Lung (tissue), 17 donors: ENCODE measurements at places on chromosomes 16 and 17. TPM values are rescaled to one million over a fixed set of nuclear protein-coding genes. Genes with fewer than 3 reads are reported as not detected.

- DNase-seq, result no peak
These were observed 55.5 kb upstream of the FAM20A start for GRCh38 chr17:68656666-68657065.

DNA sequence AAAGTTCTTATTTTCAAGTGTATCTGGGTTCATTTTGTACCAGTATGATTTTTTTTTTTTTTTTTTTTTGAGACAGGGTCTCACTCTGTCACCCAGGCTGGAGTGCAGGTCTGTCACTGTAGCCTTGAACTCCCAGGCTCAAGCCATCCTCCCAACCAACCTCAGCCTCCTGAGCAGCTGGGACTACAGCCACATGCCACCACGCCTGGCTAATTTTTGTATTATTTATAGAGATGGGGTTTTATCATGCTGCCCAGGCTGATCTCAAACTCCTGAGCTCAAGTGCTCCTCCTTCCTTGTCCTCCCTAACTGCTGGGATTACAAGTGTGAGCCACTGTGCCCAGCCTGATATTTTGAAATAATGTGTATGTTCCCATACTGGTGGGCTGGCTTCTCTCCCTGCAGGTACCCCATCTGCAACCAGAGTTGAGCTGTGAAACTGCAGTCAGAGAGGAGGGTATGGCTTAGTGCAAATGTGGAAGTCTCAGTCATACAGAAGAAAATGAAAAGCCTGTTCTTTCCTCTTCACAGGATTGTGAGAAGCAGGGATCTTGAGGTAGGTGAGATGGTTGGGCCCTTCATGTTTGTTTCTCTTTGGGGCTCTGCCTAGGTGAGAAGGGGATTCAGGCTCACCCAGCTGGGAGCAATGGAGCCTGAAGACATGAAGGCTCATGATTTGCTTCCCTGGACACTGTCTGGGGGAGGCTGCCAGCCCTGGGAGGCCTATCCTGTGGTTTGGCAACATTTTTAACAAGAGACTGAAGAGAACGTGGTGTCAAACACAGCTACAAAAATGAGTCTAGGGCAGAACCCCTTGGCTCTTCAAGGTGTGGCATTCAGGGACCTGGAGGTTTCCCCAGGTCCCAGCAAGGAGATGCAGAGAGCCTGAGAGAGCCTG is 41.3 kb upstream of the SIAH1 start:
- no peak for DNase-seq

DNA sequence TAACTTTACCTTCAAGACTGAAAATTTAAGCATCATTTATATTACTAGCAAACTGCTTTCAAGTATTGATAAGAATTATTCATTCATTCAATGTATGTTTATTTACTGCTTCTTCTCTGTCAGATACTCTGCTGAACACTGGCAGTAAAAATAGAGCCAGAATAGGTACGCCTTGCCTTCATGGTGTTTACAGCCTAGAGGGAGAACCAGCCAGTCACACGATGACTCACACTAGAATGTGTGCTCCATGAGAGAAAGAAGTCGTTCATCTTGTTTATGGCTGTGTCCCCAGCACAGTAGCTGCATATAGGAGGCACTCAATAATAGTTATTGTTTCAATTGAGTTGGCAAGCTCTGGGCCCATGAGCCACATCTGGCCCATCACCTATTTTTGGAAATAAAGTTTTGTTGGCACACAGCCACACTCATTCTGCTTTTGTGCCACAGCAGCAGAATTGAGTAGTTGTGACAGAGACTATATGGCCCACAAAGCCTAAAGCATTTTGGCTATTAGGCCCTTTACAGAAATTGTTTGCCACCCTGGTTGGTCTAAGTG is 84.2 kb downstream of the TMC6 start:
- no peak for DNase-seq

GRCh38 chr17:13940858-13941665 is 128.2 kb upstream of the COX10 start:
- no peak for DNase-seq

- DNase-seq, result no peak
These were observed 214.0 kb downstream of the NTN1 start for GRCh38 chr17:9235346-9235745.

DNA sequence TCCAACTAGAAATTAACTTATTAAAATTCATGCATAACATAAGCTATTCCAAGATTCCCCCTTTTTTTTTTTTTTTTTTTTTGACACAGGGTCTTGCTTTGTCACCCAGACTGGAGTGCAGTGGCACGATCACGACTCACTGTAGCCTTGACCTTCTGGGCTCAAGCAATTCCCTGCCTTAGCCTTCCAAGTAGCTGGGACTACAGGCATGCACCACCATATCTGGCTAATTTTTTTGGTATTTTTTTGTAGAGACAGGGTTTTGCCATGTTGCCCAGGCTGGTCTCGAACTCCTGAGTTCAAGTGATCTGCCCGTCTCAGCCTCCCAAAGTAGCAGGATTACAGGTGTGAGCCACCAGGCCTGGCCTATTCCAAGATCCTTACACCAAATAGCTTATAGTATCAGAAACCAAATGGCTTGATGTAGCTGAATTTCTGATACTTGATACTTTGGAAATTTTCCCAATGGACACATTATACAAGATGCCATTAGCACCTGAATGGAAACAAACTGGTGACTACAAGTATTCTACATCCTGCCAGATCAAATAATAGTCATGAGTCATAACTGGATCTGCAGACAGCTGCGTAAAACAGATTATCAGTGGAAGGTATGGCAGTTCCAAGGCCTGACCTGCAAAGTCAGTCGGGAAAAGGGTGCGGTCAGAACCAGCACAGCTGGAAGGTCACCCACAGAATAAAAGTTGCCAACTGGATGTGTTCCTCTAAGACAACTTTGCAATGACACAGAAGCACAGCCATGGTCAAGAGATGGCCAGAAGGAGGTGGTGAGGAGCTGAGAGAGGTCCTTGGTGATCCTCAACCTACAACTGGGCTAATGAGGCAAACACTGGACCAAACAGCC is 14.5 kb downstream of the TUBG1 start:
- no peak for DNase-seq

GRCh38 chr16:1784977-1785845 is 2.5 kb downstream of the NUBP2 start:
- DNase-seq, result peak; percentile 11

DNA sequence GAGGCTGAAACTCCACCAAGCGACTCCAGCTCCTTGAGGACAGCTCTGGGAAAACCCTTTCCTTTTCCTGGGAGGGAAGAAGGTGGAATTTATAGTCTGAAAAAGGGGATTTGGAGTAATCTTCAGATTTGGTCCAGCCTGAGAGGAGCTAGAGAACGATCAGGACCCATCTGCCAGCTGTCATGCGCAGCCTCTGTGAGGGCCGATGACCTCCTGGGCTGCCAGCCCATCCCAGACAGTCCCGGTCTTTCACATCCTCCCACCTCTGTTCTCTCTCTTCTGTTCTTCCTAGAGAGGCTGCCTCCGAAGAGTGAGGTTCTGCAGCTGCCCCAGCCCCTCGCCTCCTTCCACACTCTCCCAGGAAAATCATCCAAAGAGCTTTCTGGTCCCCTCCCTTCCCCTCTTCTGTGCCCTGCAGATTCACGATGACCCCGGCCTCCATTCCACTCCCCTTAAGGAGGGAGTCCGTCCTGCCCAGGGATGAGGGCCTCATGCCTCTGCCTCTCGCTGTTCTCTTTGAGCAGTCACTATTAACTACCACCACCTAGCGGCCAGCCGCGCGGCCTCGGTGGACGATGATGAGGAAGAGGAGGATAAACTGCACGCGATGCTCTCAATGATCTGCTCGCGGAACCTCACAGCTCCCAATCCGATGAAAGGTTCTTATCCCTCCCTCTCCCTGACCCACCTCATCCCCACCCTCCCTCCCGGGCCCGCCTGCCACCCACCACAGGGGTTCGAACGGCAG is 29.6 kb downstream of the SGSM2 start:
- no peak for DNase-seq

GRCh38 chr17:6084311-6085161 is 14.4 kb downstream of the WSCD1 start:
- DNase-seq, result no peak

DNA sequence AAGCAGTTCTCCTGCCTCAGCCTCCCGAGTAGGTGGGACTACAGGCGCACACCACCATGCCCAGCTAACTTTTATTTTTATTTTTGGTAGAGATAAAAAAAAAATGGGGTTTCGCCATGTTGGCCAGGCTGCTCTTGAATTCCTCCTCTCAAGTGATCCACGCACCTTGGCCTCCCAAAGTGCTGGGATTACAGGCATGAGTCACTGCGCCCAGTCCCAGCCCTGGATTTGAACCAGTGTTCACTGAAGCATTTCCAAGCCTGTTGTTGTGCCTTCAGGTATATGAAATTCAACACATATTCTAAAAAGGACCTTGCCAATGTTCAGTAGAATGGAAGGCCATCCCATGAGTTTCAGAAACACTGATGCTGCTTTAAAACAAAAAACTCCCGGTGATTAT is 165.3 kb downstream of the SLC39A11 start:
- no peak for DNase-seq

GRCh38 chr17:76504117-76504516 is 2.9 kb upstream of the RHBDF2 start:
- DNase-seq, result no peak

DNA sequence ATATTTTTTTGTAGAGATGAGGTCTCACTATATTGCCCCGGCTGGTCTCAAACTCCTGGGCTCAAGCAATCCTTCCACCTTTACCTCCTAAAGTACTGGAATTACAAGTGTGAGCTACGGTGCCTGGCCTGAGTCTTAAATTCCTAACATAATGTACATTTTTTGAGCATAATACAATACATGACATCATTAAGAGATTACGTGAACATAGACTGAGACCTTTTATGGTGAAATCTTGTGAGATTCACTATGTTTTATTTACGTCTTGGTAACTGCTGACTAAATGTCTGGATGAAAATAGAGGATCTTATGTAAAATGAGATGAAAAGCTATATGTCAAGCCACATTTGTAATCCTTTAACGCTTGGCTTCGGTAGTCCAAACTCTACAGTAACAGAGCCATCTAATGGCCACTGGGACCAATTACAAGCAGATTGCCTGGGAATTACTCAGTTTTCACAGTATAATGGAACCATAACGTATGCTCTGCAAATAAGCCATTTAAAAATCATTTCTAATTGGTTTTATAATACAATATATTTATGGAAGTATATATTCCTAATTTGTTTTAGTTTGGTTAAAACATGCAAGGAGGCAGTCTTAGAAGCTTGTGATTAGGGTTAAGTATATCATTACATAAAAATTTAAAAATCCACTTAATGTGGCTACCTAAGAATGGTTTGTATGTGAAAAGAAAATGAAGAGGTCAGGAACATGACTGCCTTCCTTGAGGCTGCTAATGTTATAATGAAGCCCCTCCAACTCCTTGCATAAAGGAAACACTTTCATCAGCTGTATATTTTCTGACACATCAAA is 8.1 kb upstream of the EFCAB13 start:
- peak; percentile 86 for DNase-seq

DNA sequence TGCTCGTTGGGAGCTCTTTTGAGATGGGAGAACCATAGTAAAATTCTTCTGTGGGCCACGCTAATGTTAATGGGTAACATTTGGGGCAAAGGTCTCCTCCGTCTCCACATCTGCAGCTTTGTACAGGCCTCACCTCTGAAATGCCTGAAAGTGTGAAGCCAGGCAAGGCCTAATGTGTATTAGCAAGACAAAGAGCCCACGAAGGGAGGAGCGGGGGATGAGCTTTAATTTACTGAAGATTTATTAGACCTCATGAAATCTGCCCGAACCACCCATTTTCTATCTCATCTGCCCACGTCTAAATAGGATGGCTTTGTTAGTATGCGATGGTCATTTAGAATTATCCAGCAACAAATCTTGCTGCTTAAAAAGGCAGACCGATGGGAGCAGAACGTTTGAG is 408.9 kb downstream of the PMP22 start:
- no peak for DNase-seq

- peak; percentile 10 for DNase-seq
These were observed 51.3 kb downstream of the PIMREG start for GRCh38 chr17:6495450-6496115.

DNA sequence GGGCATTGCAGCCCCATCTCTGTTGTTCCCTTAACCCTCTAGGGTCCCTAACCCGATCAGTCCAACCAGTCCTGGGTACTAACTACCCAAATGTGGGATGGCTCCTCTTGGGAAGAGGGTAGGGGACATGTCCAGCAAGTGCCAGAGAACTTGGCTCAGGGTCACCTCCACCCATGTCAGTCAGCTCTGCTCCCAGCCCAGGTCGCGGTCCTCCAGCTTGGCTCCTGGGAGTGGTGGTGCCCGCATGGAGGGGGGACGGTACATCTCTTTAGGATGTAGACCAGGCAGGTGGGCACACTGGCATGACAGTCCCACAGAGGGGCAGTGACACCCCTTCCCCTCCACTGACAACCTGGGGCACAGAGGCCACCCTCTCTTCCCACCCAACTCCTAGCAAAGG is 6.0 kb downstream of the TMUB2 start:
- no peak for DNase-seq

DNA sequence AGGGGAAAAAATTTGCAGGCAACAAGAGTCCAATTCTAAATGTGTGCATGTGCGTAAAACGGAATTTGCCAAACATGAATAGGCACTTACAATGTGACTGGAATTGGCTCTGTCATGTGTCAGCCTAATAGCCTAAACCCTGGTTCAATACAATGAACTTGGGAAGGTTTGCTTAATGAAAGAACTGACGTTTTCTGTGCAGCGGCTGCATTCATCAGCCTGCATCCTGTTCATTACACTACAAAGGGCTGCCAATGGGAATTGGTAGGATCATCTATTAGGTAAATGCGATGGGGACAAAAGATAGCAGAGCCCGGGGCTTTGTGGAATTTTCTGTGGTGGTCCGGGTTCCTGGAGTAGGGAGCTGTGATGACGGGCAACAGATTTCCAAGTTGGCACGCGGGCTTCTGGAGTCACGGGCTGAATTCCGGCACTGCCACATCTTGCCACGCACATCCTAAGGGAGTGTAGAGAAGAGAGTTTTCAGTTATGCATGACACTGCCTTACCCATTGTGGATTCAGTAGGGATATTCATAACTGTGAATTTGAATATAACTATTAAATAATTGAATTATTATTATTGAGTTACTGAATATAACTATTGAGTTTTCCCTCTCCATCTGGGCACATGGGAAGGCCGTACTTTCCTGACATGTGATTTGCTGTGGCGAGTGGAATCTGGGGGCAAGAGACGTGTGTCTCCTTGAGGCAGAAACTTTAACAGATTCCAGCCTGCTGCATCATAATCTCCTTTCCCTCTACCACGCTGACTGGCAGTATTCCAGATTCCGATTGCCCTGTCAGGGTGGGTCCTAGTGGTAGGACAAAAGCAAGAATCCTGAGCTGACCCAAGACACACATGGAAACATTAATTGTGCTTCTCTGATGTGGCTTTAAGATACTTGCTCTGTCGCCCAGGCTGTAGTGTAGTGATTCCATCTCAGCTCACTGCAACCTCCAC is 565.6 kb downstream of the WWOX start:
- DNase-seq, result no peak

TBX2 gene
- total RNA-seq, result 155 TPM

INO80E gene
- 37.5 TPM for total RNA-seq

TRIM72 gene
- not detected for total RNA-seq
